Lung (tissue), 17 donors: ENCODE measurements at places on chromosomes 7 and 10.

- peak; percentile 48 for DNase-seq
These were observed 10.0 kb downstream of the ZCCHC24 start for GRCh38 chr10:79435271-79436065.

- DNase-seq: no peak
These were observed 71.9 kb upstream of the HABP2 start for GRCh38 chr10:113480851-113481502.

DNA sequence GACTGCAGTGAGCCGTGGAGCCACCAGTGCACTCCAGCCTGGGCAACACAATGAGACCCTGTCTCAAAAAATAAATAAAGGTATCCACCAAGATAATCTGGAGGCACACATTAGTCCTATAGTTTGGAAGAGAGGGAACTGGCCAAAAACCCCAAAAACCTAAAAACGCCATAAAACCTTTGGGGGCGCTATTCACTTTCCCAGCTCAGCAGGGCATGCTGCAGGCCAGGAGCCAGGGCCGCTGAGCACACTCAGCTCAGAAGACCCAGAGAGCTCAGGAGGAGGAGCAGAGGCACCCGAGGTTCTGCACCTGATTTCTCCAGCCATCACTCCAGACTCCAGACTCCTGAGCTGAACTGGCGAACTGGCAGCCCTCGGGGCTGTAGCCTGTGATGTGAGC is 167.2 kb upstream of the IMMP2L start:
- no peak for DNase-seq

DNA sequence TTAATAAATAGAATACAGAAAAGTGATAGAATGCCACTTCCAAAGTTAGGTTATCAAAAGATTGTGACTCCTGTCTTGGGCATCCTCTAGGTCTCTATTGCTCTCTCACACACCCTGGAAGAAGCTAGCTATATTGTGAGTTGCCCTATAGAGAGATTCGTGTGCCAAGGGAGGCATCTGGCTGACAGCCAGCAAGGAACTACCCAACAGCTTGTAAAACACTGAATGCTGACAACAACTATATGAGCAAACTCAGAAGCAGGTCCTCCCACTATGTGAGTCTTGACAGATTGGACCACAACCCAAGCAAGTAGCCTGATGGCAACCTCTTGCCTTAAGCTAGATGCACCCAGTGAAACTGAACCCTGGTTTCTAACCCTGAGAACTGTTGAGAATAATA is 55.7 kb upstream of the CDK14 start:
- no peak for DNase-seq
